Left lung (tissue), 14 donors: ENCODE measurements at places on chromosomes 12 and 14. TPM values are rescaled to one million over a fixed set of nuclear protein-coding genes. Genes with fewer than 3 reads are reported as not detected.

DNA sequence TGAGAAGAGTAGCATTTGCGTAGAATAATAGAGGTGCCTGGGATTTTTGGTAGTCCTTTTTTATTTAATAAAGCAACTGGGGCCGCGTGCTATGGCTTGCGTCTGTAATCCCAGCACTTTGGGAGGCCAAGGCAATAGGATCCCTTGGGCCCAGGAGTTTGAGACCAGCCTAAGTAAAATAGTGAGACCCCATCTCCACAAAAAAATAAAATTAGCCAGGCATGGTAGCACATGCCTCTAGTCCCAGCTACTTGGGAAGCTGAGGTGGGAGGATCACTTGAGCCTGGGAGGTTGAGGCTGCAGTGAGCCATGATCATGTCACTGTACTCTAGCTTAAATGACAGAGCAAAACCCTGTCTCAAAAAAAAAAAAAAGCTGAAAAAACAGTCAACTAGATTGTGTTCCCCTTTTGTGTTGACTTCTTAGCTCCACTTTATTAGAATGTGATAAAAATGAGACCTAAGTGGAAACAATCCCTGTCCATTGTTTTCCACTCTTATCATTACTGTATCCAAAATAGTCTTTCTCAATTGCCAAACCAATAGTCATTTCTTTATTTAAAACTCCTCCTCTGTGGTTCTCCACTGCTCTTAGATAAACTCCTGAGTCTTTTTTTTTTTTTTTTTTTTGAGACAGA, 7.4 kb downstream of the PRKCH start:
- H3K4me1 ChIP-seq: peaks cover 40% of the 10 kb centered on the region
- no peak for DNase-seq

- H3K27me3 ChIP-seq: peaks cover 19% of the 10 kb centered on the region
- H3K36me3 ChIP-seq: no peaks in the 10 kb centered on the region
- H3K4me3 ChIP-seq: no peak overlapping the region
- no peaks in the 10 kb centered on the region for H3K4me1 ChIP-seq
- DNase-seq: no peak
- H3K27ac ChIP-seq: no peak overlapping the region
These were observed 41.5 kb upstream of the FICD start for GRCh38 chr12:108473400-108474055.

GRCh38 chr14:62667421-62667914, 377.8 kb downstream of the KCNH5 start:
- no peak overlapping the region for H3K4me3 ChIP-seq
- no peak overlapping the region for H3K27ac ChIP-seq
- H3K27me3 ChIP-seq: no peaks in the 10 kb centered on the region
- H3K36me3 ChIP-seq: no peaks in the 10 kb centered on the region
- H3K4me1 ChIP-seq: no peaks in the 10 kb centered on the region

DNA sequence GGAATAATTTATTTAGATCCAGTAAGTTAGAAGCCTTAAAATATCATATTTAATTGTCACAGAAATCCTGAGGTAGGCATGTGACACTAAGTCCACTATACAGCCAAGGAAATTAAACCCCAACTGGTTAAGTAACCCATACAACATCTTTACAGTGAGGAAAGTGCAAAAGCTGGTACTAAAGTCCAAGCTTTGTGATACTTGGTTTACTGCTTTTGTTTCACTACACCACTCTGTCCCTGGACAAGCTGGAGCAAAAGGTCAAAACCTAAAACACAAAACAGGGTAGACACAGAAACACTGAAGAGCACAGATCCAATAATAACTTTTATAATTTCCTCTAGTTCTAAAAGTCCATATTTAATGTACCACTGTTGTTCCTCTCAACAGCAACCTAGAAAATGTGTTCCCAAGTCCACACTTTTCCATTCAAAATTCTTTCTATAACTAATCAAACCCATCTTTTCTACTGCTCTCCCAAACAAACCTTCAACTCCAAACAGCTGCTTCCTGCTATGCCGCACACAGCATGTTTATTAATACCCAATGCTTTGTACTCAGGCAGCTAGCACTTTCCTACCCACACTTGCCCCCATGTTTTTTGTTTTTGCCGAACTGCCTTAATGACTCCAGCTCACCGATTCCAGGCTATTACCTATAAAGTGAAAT, 90.9 kb downstream of the MED13L start:
- no peaks in the 10 kb centered on the region for H3K36me3 ChIP-seq
- H3K27me3 ChIP-seq: no peaks in the 10 kb centered on the region
- H3K4me1 ChIP-seq: peaks cover 22% of the 10 kb centered on the region
- H3K27ac ChIP-seq: peak overlapping the region; percentile 74

DNA sequence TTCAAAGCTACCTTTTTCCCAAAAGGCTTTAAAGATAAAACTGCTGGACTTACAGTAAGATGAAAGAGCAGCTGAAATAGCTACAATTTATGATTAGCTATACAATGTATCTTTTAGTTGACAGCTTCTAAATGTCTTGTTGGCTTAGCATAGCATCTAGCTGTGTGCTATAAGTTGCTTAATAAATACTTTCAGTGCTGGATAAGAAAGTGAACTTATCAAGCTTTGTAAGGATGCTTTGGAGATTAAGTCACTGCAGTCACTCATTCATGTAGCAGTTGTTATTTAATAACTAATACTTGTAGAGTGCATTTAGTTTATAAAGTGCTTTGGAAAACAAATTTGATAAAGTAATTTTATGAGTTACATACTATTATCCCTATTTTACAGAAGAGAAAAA, 14.6 kb downstream of the CFAP54 start:
- H3K4me3 ChIP-seq: no peak overlapping the region
- no peak for DNase-seq
- H3K36me3 ChIP-seq: no peaks in the 10 kb centered on the region
- peaks cover 30% of the 10 kb centered on the region for H3K4me1 ChIP-seq

C3AR1 gene
- total RNA-seq: 66.4 TPM

GRCh38 chr12:64419696-64420095, 15.5 kb downstream of the XPOT start:
- no peaks in the 10 kb centered on the region for H3K36me3 ChIP-seq
- no peak for DNase-seq
- no peaks in the 10 kb centered on the region for H3K27me3 ChIP-seq
- H3K4me3 ChIP-seq: no peak overlapping the region

DNA sequence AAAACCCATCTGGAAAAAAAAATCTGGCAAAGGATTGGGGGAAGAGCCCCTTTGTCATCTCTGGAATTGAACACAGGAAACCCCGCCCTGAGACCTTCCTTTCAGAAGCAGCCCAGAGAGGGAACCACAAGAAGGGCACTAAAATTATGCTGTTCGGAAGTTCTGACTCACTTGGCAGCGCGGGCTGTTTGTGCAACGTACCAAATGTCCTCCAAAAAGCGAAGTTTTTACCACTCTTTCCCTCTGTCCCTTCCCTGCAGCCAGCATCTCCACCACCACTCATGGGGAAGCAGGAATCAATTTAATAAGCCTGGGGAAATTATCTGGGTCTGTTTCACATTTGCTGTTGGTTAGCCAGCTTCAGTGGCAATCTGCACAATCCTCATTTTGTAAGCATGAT, 3.2 kb upstream of the SYNE3 start:
- H3K36me3 ChIP-seq: no peaks in the 10 kb centered on the region
- peak overlapping the region; percentile 61 for H3K27ac ChIP-seq
- H3K27me3 ChIP-seq: no peaks in the 10 kb centered on the region
- no peak overlapping the region for H3K4me3 ChIP-seq
- DNase-seq: no peak

TTC7B gene
- 26.8 TPM for total RNA-seq
